ENCODE measurements at places on chromosomes 2 and 18.

GRCh38 chr2:213147538-213147937 lies 3.9 kb downstream of the IKZF2 start:
- no peak for DNase-seq

- no peak for DNase-seq
These were observed 235.0 kb downstream of the PMAIP1 start for GRCh38 chr18:60134806-60135205.

- DNase-seq: no peak
These were observed 26.3 kb downstream of the PRELID3A start for GRCh38 chr18:12433829-12434540.

DNA sequence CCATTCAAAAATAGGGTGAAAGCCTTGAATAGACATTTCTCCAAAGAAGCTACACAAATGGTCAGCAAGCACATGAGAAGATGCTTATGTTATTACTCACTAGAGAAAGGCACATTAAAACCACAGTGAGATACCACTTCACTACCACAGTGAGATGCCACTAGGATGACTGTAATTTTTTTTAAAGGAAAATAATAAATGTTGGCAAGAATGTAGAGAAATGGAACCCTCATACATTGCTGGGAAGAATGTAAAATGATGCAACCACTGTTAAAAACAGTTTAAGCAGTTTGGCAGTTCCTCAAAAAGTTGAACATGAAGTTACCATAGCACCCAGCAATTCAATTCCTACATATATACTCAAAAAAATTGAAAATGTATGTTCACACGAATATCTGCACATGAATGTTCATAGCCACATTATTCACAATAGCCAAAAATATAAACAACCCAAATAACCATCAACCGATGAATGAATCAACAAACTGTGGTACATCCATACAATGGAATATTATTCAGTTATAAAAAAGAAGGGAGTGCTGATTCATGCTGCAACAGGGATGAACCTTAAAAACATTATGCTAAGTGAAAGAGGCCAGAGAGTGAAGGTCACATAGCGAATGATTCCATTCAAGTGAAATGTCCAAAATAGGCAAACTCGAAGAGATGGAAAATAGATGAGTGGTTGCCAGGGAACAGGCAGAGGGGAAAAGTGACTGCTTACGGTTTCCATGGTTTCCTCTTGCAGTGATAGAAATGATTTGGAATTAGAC lies 156.2 kb upstream of the NDUFV2 start:
- no peak for DNase-seq

DNA sequence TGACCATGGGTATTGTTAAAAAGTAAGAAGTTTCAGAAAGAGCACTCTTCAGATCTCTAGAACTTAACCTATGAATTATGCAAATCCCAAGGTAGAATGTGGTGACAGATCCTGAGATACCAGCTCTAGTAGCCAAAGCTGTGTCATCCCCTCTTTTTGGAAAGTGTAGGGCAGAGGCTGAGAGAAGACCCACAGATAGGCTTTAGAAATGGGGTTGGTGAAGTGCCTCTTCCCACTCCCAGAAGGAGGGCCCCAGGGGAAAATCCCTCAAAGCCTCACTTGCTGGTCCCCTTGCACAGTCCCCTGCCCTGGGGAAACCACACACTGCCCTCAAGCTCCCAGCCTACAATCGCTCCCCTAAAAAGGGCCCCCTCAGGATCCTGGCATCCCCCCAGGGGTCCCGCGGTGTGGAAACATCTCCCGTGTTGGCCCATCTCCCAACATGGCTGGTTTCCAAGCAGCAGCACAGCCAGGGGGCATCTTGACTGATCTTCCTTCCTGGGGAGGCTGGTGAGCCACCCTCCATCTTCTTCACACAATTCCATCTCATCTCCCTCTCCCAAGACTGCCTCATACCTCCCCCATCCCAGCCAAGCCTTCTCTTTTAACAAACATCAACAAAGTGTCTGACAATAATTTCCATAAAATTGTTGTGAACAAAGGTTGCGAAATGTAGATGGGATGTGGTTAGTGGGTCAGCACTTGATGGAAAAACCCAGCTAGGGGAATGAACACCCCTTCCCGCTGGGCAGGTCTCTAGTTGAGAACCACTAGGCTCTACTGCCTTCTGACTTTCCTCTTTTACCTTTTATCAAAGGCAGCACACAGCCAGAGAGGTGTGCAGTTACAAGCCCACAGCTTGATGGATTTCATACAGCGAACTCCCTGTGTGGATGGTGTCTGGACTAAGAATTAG lies 25.1 kb downstream of the MAL start:
- no peak for DNase-seq

- no peak for DNase-seq
These were observed 38.7 kb downstream of the PTGR3 start for GRCh38 chr18:75170022-75170789.

GRCh38 chr2:143581134-143581533 lies 451.9 kb downstream of the ARHGAP15 start:
- DNase-seq: no peak

GRCh38 chr2:37706334-37707183 lies 35.1 kb upstream of the CDC42EP3 start:
- no peak for DNase-seq

- DNase-seq: no peak
These were observed 7.2 kb upstream of the KIAA2012 start for GRCh38 chr2:202065876-202066275.

GRCh38 chr2:215828528-215829184 lies 184.7 kb downstream of the MREG start:
- peak; percentile 11 for DNase-seq

DNA sequence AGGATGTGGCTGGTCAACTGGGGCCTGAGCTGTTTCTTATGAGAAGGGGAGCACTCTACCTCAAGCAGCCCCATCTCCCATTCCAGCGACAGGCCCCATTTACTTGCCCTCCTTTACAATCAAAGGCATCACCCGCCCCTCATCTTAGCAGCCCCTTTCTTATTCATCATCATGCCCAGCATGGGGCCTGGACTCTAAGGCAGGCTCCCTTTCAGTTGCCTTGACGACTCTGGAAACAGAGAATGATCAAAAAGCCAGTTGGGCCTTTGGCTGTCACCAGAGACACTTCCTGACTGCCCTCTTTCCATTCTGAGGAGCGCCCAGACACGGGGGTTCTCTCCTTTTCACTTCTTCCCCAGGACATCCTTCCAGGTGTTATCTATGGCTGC lies 11.2 kb downstream of the CELF4 start:
- no peak for DNase-seq

All from stimulated activated CD8-positive, alpha-beta memory T cell treated with anti-CD3 and anti-CD28 coated beads, Interleukin-7, amount 100 ng/mL, for 48 hours (primary cell).